ENCODE measurements at places on chromosomes 3 and 15.

DNA sequence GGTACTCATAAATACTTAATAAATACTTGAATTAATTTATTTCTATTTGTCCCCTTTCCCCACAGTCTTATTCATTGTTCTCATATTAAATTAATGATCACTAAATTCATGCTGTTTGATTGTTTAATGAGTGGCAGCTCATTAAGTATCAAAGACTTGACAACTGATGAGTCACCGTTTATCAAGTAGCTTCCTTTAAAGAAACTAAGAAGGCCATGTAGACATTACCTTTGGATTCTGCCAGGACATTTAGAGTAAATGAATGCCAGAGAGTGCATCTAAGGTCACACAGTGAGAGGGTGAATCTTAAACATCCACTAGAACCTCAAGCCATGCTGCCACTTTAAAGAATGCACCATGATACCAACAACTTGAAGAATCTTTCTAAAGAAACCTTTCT, 23.9 kb downstream of the ZBED2 start:
- DNase-seq, result no peak

DNA sequence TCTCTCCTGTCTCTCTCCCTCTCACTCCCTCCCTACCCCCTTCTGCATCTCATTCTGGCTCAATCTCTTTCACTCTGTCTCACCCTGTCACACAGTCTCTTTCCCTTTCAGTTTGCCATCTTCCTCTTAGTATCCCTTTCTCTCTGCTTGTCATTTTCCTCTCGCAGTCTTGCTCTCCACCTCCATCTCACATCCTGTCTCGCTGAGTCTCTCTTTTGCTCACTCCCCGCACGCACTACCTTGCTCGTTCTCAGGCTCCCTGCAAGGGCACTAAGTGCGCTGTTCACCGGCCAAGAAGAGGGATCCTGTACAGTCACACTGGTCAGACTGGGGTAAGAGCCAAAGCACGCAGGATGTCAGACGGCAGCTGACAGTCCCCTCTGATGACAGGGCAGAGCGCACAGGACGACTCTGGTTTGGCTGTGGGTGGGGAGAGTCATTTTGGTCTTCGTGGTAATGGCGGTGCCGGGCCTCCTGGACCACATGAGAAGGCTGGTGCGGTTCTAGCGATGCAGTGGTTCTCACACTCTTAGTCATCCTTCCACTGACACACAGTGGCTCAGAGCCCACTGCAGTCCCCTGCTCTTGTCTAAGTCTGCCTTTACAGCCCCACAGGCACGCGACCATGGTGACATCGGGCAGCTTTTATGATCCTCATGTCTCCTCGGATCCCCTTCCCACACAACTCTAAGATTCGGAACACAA, 356.8 kb downstream of the FOXP1 start:
- no peak for DNase-seq

GRCh38 chr15:79562899-79563298, 130.8 kb downstream of the MINAR1 start:
- DNase-seq, result no peak

- no peak for DNase-seq
Observed at GRCh38 chr3:65796676-65797075, 242.0 kb downstream of the MAGI1 start.

DNA sequence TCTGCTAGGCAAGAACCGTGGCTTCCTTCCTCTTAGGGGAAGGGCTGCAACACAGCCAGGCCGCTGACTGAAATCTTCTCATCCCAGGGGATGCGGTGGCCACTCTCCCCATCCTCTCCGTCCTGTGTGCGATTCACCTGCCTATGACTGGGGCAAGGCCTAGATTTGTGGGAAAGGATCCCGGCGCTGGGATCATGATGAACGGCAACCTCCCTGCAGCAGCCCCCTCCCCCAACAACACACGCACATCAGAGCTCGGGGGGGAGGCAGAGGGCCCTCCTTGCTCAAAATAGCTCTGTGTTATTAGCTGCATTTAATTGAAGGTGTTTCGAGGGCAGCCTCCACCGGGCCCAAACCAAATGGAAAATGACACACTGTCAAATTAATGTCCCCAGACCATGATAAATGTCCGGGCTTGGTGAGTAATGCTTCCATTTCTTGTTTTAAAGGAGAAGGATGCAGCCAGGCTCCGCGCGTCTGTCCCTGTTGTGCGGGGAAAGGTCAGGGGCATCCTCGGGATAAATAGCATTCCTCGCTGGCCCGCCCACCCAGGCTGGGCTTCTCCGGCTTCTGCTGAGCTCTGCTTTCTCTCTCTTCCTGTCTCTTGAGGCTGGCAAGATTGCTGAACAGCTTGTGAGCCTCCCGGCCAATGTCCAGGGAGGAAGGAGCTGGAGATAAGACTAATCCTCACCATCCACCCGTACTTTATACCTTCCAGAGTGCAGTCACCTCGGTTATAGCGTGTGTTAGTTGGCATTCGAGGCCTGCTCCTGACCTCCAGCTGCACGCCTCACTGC, 56.4 kb upstream of the TLE3 start:
- no peak for DNase-seq

DNA sequence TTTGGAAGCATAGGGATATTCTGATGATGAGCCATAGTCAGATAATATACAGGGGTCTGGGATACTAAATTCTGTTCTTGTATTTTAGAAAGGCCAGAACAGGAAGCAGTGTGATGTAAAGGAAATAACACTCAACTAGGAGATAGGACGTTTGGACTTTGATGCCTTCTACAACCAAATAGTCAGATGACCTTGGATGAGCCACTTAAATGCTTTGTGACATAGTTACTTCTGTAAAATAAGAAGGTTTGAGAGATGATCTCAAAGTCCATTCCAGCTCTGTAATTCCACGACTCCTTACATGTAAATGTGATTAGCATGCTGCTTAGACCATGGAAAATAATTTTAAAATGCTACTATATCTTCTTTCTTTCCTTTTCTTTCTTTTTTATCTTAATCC, 29.5 kb upstream of the CCDC54 start:
- no peak for DNase-seq

- DNase-seq, result no peak
Observed at GRCh38 chr3:32399030-32399620, 7.5 kb downstream of the CMTM7 start.

- DNase-seq, result peak; percentile 8
Observed at GRCh38 chr15:66452971-66453580, 44.5 kb downstream of the SNAPC5 start.

DNA sequence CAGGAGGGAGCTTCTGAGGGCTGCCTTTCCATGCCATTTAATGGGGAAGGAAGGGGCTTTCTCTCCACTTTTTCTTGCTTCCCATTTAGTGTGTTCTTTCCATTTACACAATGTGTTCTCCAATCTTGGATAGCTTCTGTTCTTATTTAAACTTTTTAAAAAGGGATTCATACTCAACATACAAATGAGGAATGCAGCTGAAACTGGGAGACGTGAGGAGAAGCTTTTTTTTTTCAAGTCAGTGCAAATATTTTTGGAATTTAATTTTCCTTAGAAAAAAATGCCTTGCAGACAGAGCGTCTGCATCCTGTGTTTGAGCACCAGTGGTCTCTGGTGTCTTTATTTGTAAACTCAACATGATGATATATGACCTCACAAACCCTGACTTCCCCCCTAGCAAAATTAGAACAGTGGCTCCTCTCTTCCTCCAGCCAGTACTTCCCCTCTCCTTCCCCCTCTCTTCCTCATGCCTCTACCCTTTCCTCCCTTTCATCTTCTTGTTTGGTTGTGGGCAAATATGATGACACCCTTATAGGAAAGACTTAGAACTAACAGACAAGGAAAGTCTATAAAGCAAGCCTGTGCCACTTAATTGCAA, 48.1 kb upstream of the PCSK6 start:
- no peak for DNase-seq

DNA sequence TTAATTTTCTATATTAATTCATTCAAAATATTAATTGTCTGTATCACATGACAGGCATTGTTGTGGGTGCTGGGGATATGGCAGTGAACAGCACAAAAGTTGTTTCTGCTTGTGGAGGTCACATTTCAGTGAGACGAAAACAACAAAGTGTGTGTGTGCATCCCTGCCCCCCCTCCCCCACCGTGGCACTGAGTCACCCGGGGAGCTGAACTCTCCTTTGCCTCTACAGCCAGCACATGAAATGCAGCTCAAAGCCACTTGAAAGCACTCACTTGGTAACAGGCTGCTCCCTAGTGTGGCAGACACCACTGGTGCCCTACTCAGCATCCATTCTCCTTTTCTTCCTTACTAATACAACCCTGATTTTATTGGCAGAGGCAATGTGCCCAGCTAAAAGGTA, 16.9 kb upstream of the SCAMP5 start:
- no peak for DNase-seq

DNA sequence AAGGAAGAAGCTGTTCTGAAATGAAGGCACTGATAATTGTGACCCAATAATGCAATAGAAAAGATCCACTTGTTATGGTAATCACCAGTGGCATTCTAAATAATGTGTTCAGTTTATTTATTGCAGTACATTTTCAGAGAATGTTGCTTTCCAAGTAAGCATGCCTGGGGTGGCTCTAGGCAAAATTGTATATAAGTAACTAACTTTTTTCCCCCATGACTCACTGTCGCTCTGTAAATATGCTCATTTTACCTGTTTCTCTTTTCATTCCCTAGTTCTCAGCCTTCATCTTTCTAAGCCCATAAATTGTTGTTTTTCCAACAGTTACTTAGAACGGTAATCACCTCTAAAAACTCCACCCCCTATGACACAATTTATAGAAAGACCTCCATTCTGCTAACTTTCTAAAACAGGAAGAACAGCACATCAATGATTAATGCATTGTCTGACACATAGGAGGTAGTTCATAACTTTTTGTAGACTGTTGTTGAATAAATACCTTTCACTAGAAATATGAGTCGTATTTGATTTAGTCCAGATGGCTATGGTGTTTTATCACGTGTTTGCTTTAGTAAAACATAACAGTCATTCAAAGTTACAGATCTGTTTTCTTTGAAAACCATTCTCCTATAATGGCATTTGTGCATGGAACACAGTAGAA, 143.1 kb downstream of the LSAMP start:
- no peak for DNase-seq

GRCh38 chr3:31092748-31093589, 198.5 kb upstream of the GADL1 start:
- no peak for DNase-seq

DNA sequence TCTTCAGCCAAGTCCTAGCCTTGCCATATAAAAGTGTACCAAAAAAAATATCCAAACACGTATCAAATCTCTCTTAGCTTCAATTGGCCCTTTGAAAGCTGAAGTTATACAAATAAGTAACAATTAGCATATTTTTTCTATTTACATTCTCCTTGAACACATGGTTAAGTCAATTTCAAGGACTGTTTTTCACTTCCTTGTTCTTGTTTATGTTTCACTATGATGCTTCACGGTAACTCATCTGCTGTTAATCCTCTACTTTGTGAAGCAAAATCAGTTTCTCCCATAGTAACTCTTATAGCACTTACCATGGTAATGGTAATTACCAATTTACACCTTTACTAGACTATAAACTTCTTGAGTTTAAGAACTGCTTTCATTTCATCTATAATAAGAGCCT, 10.6 kb upstream of the SPRED1 start:
- no peak for DNase-seq

GRCh38 chr15:90845201-90845949, 23.0 kb upstream of the FURIN start:
- DNase-seq, result no peak

DNA sequence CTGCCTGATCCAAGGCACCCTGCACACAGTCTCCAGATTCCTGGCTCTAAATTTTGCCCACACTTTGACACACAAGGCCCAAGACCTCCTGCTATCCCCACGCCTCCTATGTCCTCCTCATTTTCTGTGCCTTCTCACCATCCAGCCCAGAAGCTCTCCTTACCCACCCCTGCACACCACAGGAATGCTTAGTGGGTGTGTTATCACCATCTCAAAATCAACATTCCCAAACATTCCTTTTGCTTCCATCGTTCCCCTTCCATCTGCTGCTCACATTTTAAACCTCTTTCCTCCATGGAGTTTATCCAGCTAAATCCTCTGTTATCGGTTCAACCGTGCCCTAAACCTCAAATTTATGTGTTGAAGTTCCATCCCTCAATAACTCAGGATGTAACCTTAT, 43.9 kb downstream of the DGKG start:
- DNase-seq, result no peak
